Renal cortical epithelial cell (primary cell): ENCODE measurements at places on chromosomes 2 and 18.

GRCh38 chr18:72063001-72063400 lies 481.1 kb downstream of the CBLN2 start:
- DNase-seq = no peak

GRCh38 chr2:10956006-10956790 lies 44.5 kb downstream of the KCNF1 start:
- DNase-seq = no peak

DNA sequence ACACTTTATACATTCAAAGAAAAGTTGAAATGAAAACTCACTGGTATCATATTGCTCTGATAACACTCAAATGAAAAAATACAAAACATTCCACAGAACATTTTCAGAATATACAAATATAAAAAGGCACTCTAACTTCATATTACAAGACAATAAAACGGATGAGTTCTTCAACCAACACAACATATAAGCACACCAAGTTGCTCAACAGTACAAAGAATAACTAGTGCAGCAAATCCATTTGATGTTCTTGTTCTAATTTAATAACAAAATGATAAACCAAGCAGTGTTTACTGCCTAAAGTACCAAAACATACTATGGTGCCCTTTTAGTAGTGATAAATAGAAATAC lies 60.8 kb upstream of the PGAP1 start:
- no peak for DNase-seq

- no peak for DNase-seq
Measured at GRCh38 chr18:22275706-22276333, 106.4 kb downstream of the GATA6 start.
